ENCODE measurements at places on chromosomes 7 and 10. TPM values are rescaled to one million over a fixed set of nuclear protein-coding genes. Genes with fewer than 3 reads are reported as not detected.

The MBL2 gene
- total RNA-seq, result not detected

The GPC2 gene
- 3.8 TPM for total RNA-seq

The CROT gene
- total RNA-seq, result 9.5 TPM

The POM121L12 gene
- not detected for total RNA-seq

The HERPUD2 gene
- total RNA-seq, result 48.0 TPM

The LLCFC1 gene
- total RNA-seq, result not detected

The FGL2 gene
- 4.2 TPM for total RNA-seq

DNA sequence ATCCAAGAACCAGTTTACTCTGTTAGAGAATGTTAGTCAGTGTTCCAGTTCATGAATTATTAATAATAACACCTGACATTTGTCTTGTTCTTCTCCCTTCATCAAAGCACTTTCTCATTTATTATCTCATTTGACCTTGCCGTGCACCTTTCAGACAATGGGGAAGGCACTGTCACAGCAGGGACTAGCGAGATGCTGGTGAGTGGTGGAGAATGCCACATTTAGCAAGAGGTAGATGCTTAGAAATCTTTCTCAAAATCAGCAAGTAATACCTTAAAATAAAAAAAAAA, 34.2 kb upstream of the XRCC2 start:
- DNase-seq, result no peak

GRCh38 chr7:111352319-111352718, 210.0 kb downstream of the IMMP2L start:
- DNase-seq, result no peak

GRCh38 chr10:31147210-31147608, 115.5 kb upstream of the ZNF438 start:
- no peak for DNase-seq

- DNase-seq, result no peak
These were observed 18.3 kb upstream of the ST8SIA6 start for GRCh38 chr10:17472481-17473227.

GRCh38 chr10:113978802-113979201, 64.9 kb upstream of the ADRB1 start:
- DNase-seq, result no peak

DNA sequence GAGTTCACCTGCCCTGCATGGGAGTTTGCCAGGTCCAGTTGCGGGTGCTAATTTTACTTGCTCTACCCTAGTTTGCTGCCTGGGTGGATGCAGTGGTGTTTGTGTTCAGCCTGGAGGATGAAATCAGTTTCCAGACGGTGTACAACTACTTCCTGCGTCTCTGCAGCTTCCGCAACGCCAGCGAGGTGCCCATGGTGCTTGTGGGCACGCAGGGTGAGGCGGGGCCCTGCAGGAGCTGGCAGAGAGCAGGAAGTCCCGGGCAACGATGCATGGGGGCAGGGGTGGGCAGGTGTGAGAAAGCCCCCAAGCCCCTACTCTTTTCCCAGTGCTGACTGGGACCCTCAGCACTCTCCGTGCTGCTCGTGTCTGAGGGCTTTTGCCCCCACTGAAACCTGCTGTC, 31.3 kb downstream of the AGAP3 start:
- peak; percentile 62 for DNase-seq

- no peak for DNase-seq
These were observed 4.0 kb upstream of the PANK1 start for GRCh38 chr10:89649051-89649450.

DNA sequence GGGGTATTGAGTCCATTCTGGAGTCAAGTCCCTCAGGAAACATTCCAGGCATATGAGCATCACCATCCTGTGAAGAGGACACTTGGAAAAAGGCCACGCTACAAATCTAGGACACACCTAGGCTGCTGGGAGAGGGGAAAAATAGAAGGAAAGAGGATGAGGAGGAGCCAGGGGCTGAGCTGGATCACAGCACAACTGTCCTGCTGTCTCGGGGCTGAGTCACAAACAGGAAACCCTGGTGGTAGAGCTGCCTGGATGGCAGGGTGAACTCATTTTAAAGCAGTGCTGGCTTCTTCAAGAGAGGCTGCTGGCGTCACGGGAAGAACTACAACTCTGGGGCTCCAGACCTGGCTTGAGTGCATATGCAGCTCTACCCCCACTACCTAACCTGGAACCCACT, 151.5 kb downstream of the RNF216 start:
- peak; percentile 73 for DNase-seq

GRCh38 chr7:5094641-5095040, 49.0 kb downstream of the RBAK start:
- no peak for DNase-seq

DNA sequence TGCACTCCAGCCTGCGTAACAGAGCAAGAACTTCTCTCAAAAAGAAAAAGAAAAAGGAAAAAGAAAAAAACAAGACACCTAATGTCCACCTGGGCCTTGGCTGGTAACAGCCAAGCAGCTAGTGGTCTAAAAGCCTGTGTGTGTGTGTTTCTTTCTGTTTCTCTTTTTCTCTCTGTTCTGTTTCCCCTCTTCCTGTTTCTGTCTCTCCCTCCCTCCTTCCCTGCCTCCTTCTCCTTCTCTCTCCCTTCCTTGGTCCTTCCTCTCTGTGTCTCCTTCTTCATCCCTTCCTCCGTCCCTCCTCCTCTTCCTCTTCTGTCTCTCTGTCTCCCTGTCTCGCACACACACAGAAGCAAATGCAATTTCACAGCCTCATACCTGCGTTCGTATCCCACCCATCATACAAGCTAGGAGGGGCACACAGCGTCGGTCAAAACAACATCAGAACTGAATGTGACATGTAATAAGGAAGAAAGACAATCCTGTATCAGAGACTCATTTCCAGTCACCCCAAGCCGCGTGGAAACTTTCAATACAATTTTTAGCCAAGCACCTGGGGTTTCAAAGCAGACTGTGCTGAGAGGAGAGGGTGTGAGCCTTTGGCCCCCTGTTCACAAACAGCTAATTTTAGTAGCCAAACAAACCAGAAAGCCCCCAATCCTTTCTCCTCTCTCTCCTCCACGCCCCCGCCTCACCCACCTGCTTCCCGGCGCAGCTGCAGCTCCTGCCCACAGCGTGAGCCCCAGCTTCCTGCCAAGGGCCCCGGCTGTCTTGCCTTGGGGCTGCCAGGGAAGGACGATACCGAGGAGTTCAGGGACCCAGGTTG, 50.2 kb upstream of the GNA12 start:
- DNase-seq, result peak; percentile 67

Measured in activated CD4-positive, alpha-beta memory T cell treated with anti-CD3 and anti-CD28 coated beads, Interleukin-2, amount 10 ng/mL, durations not matched to agents 7 days and 5 days (primary cell).